Esophagus (tissue), 2 donors: ENCODE measurements at places on chromosomes 4 and X. TPM values are rescaled to one million over a fixed set of nuclear protein-coding genes. Genes with fewer than 3 reads are reported as not detected.

Gene CYSLTR1
- 0.84 TPM for polyA plus RNA-seq

Gene MFAP3L
- polyA plus RNA-seq: 0.31 TPM

Gene ASB11
- not detected for polyA plus RNA-seq

Gene CFAP47
- not detected for polyA plus RNA-seq

Gene SAGE1
- polyA plus RNA-seq: not detected

Gene CTAG2
- 2.8 TPM for polyA plus RNA-seq

Gene ARHGAP24
- 2.8 TPM for polyA plus RNA-seq

Gene ABCG2
- polyA plus RNA-seq: 0.81 TPM

Gene RBM46
- polyA plus RNA-seq: not detected

Gene CDKL2
- polyA plus RNA-seq: 0.32 TPM

Gene KLB
- polyA plus RNA-seq: 0.41 TPM

Gene AMBN
- polyA plus RNA-seq: not detected

Gene DCX
- polyA plus RNA-seq: 0.01 TPM
